ENCODE measurements at places on chromosomes 4 and X. TPM values are rescaled to one million over a fixed set of nuclear protein-coding genes. Genes with fewer than 3 reads are reported as not detected.

DNA sequence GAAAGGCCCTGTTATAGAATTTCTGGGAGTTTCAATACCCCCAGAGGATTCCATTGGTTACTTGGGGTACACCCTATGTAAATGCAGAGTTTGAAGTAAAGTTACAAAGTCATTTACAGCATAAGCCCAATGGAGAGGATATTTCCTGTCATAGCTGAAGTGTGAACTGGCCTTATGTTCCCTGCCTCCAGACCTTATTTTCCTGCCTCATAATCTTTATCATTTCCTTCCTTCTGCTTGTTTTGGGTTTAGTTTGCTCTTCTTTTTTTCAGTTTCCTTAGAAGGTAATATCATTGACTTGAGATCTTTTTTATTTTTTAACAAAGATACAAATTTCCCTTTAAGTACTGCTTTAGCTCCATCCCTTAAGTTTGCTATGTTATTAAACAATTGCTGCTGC is 85.4 kb downstream of the PPEF1 start:
- no peak for DNase-seq

GRCh38 chr4:89837993-89838390 is 1.0 kb upstream of the SNCA start:
- DNase-seq, result no peak

DNA sequence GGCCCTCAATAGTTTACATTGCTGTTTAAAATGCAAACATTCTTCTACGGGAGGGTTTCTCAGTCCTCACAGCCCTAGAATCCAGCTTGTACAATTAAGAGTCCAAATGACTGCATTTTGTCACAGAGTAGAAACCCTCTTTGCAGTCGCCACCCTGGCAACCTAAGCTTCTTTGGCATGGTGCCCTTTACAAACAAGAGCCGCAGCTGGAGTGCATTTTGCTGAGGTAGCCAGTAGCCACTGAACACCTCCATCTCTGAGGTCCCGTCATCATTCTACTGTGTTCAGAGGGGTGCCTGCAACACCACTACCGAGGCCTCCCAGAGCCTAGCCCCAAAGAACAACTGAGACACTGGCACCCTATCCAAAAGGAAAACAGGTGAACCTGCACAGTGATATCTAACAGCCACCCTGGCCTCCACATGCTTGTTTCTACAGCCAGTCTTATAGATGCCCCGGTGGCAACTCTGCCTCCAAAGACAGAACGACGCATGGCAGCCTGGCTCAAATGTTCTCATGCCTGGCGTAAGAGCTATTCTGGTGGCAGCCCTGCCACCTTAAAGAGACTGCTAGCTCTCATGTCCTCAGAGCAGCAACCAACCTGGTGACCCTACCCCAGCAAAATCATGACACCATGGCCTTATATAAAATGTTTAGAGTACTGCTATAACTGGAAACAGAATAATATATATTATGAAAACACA is 801.9 kb downstream of the TECRL start:
- no peak for DNase-seq

DNA sequence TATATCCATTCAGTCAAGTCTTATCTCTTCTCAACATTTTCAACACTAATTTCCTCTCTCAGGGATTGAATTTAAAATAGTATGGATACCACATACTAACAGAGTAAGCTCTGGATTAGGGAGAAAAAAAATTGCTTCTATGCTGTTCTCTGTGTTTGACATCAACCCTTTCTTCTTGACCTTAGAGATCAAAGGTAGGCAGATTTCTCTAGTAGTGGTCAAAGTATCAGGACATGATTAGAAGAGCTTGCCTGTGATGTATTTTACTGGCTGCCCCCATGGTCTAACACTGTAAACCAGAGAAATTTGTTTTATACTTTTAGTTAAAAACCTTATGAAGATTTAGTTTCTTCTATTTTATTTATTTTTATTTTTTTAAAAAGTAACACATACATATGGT is 8.3 kb downstream of the ADH6 start:
- DNase-seq, result no peak

GRCh38 chr4:6275898-6276806 is 6.5 kb downstream of the WFS1 start:
- no peak for DNase-seq

DNA sequence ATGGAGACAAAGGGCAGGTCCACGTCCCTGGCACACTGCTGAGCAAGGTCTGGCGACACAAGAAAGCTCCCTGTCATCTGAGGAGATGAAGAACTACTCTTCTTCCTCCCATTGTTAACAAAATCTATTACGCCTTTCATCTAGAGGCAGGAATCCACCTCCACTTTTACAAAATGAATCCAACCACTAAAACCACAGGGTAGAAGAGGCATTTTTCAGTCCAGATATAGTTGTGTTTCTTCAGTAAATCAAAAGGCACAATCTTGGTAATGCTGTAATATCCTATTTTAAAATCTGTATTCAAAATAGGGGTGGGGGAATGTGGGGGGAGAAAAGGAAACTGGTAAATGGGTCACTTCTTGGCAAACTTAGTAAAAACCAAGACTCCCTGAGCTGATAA is 101.4 kb downstream of the CDS1 start:
- no peak for DNase-seq

DNA sequence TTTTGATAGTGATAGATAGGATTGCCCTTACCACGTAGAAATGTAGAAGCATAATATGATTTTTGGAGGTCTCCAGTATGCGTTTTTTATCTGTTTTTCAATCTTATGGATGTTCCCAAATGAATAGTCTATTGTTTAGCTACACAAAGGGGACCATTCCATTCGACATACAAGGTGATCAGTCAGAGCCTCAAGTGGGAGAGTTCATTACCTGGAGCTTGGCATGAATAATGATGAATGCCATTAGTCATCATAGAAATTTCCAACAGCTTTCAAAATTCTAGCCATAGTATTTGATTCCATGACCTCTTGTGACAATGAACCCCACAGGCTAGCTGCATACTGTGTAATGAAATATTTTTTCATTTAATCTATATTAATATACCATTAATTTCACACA is 123.6 kb downstream of the PDHA2 start:
- no peak for DNase-seq

DNA sequence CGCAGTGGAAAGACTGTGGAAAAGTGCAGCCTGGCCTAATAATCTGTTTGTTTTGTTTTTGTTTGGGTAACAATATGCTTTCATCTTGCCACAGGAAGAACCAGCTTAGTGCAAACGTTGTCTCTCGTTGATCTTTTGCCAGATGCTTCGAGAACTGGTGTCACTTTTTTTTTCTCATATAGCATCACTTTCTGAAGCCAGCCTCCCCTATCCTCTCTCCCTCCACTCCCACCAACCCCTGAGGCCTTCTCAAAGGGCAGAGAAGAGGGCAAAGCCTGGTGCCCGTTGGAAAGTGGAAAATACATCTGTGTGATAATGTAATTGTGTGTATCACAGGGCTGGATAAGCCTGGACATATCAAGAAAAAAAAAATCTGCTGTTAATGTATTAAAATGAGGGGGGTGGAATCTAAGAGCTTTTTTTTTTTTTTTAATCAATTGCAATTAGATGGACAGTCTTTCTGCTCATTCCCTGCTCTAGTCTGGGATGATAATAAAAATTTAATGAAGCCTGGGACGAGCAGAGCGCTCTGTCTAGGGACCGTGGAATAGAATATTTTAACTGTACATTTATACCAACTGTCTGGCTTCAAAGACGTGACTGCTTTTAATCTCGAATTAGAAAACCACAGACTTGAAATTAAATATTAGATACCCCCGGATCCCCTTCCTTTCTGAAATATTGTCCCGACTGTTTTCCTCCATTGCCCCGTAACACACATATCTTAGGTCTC is 8.1 kb downstream of the POU4F2 start:
- DNase-seq, result no peak

GRCh38 chr4:33537527-33537926 is 2706.8 kb downstream of the ARAP2 start:
- DNase-seq, result no peak

DNA sequence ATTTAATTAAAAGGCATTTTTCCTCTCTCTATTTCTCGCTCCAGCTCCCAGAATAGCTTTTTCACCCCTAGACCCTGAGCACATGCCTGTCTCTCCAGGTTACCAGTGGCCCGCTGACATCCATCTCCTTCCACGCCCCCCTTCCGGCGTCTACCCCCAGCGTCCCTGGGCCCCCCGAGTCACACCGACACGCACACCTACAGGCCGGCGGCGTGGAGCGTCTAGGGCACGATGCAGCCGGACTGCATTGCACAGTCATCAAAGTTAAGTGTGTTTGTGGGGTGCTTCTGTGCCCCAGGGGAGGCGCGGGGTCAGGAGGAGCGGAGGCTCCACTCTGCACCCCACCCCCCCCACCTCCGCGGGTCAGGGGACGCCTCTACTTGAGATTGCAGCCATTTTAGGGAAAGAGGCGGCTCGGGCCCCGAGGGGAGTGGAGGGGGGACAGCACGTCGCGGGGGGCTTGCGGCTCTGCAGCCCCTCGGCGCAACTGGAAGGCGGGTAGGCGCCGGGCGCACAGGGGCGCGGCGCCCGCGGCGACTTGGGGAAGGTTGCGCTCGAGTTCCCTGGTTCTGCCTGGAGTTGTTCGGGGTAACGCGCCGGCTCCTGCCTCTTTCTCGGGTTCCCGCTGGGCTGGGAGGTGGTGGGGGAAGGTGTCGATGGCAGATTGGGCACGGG is 112.7 kb downstream of the DHX15 start:
- DNase-seq, result peak; percentile 17

DNA sequence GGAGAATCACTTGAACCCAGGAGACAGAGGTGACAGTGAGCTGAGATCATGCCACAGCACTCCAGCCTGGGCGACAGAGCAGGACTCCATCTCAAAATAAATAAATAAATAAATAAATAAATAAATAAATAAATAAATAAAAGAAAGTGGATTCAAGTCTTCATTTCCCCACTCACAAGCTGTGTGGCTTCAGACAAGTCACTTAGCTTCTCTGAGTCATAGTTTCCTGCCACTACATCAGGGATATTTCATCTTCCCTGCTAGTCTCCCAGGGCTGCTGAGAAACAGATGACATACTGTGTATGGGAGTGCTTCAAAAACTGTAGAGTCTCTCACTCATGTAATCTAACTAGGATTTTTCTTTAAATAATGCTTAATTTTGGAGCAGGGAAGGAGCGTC is 37.2 kb downstream of the TBC1D9 start:
- no peak for DNase-seq

DNA sequence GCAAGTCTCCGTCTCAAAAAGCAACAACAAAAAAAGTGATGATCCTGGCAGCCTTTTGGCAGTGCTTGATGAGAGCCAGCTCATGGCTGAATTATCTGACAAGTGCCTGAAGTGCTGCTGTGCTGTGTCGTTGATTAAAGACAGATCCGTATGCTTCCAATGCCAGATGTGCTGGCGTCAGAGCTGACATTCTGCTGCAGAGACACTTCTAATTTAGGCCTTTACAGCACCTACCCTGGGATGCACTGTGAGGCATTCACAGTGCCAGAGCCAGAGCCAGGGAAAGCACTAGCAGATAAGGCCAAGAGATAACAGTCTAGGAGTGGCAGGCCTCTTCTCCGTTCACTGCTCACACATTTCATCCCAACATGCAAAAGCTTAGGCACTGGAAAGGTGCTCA is 995.5 kb downstream of the RAB28 start:
- DNase-seq, result no peak

GRCh38 chrX:5876984-5877596 is 351.6 kb downstream of the NLGN4X start:
- no peak for DNase-seq

DNA sequence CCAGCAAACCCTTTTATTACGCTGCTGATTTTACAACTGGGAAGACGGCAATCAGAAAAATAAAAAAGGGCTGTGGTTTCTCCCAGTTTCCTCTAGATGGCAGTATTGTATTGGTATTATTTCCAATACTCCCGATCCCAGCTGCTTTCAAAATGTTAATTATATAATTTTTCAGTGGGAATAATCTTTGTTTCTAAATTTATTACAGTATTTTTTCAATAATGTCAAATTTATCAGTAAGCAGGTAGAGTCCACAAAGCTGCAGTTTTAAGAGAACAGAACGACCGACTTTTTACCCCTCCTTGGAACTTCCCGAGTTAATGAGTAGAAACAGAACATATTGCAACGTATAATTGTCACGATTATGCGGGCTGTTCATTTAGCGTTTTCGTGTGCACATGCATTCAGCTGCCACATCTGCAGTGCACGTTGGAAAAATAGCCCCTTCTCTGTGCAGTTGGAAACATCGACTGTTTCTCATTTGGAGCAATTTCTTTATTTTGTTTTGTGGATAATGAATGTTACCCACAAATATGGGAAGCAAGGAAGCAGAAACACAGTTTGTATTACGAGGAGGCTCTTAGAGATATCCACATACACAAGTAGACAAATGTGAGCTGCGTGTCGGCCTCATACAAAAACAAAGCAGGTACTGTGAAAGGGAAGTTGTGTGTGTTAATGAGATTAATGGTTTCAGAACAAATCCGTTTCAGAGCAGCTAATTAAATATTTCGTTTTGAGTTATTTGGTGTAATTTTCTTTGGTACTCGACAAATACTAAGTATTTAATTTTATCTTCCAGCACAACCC is 188.0 kb downstream of the STIM2 start:
- no peak for DNase-seq

DNA sequence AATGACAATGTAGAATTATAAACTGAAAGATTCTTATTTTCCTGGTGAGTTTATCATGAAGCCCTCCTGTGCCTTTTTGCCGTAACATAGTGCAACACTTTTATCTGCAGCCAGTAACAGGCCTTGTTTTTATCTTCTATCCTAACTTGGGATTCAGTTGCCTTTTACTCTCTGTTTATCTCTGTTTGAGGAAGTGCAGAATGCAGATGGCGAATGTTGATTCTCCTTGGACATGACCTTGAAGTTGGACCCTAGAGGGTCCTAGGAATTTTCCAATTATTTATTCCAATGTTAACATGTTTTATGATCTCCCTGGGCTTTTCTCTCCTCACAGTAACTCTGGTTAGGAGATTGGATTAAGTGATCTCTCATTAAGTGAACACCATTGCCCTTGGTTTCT is 165.0 kb downstream of the FMR1NB start:
- no peak for DNase-seq

DNA sequence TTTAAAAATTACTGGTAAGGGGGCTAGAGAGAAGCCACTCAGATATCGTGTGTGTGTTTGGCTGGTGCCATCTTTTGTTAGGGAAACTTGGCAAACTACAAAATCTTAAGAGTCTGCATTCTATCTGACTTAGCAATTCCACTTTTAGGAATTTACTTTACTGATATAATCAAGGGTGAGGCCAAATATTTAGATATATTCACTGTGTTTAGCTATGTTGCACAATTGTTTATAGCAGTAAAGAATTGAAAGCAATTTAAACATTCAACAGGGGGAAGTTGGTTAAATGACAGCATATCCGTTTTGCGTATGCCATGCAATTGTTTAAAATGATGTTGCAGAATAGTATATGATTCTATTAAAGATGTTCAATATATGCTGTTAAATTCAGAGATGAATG is 6.4 kb upstream of the HERC3 start:
- DNase-seq, result no peak

- DNase-seq, result no peak
Measured at GRCh38 chr4:9933956-9934355, 87.3 kb downstream of the SLC2A9 start.

Gene HUWE1
- total RNA-seq, result 116 TPM

Gene ADGRG4
- total RNA-seq, result not detected

Gene NUDT11
- total RNA-seq, result 2.8 TPM

Gene RIPPLY1
- not detected for total RNA-seq

Gene CFAP47
- total RNA-seq, result not detected

Gene ASB12
- total RNA-seq, result not detected

Gene CXCL3
- total RNA-seq, result 7.3 TPM

Gene RBM47
- total RNA-seq, result 59.6 TPM

Gene SUPT20HL1
- total RNA-seq, result not detected

Measured in pancreas (tissue), 10 donors.